ENCODE measurements at places on chromosomes 12 and 14.

DNA sequence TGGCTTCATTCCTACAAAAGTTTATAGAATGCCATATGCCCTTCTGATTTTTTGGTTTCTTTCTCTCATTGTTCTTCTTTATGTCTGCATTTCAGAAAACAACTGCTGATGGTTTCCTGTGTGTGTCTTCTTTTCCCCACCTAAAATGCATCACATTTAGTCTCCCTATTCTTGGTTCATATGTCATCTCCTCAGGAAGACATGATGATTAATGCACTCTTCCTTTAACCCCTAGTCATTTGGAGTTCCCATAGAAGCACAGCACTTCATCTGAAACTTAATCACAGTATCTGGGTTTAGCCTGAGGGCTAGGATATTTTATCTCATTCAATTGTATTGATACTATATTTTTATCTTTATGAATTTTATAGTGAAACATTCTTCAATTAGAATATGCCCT is 21.5 kb downstream of the GNPNAT1 start:
- DNase-seq, result no peak

DNA sequence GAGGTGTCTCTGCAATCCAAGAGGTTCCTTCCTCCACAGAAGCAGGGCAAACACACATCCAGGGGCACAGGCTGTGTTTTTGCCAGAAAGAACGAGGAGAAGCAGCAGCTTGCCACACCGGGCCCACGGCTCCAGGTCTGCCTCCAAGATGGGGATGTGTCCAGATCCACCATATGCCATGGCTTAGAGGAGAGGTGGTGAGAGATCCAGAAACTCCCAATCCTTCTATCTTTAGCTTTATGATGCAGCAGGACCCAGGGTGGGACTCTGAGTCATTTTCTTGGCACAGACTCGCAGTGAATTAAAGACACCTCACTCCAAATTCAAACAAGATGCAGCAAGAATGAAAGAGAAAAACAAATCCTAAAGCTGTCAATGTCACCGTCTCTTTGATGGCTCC is 481.4 kb upstream of the TMEM132C start:
- no peak for DNase-seq

GRCh38 chr12:41899577-41899976 is 245.1 kb downstream of the GXYLT1 start:
- no peak for DNase-seq

DNA sequence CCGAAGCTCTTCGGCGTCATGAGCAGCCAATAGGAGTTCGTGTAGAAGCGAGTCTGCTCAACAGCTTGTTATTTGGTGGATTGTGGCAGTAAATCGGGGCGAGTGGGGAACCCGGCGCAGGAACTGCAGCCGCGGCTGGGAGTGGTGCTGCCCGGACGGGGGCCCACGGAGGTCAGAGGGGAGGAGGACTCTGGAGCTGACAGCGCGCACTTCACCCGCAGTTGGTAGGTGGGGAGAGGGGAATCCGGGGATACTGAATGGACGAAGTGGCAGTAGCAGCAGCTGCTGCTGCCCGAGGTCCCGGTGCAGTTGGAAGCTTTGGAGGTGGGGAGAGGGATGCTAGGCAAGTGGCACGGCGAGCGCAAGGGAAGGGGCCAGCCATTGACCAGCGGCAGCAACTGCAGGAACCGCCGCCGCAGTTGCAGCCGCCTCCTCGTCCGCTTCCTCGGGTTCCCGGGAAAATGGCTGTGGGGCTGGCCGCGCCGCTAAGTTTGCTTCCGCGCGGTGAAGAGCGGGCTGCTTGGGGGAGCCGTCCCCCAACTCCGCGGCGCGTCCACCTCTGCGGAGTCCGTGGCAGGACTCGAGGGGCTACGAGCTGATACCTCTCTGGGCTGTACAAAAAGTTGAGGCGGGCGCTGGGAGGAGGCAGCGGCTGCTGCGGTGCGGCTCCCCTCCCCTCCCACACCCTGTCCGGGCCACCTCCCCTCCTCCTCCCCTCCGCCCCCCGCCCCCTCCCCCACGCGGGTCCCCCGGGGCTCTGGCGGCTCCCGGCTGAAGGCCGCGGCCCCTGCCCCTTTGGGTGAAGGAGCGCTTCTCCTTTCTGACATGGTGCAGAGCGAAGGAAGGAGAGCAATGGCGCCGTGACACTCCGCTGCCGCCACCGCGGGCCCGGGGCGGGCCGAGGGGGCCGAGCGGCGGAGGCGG is at the start of gene ARID4A:
Gene ARID4A, plus strand, starts transcription at position 79 of the 924 bp plus-strand sequence. CDS start 1,300 bp downstream, outside the sequence.
- DNase-seq, result peak; percentile 88

DNA sequence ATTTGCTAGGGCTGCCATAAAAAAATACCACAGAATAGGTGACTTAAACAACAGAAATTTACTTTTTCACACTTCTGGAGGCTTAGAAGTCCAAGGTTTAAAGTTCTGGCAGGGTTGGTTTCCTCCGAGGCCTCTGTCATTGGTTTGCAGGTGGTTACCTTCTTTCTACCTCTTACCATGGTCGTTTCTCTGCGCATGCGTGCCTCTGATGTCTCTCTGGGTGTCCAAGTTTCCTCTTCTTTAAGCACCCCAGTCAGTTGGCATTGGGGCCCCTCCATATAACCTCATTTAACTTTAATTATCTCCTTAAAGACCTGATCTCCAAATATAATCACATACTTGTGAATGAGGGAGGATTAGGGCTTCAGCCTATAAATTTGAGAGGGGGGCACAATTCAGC is 103.2 kb downstream of the SLC15A5 start:
- no peak for DNase-seq

DNA sequence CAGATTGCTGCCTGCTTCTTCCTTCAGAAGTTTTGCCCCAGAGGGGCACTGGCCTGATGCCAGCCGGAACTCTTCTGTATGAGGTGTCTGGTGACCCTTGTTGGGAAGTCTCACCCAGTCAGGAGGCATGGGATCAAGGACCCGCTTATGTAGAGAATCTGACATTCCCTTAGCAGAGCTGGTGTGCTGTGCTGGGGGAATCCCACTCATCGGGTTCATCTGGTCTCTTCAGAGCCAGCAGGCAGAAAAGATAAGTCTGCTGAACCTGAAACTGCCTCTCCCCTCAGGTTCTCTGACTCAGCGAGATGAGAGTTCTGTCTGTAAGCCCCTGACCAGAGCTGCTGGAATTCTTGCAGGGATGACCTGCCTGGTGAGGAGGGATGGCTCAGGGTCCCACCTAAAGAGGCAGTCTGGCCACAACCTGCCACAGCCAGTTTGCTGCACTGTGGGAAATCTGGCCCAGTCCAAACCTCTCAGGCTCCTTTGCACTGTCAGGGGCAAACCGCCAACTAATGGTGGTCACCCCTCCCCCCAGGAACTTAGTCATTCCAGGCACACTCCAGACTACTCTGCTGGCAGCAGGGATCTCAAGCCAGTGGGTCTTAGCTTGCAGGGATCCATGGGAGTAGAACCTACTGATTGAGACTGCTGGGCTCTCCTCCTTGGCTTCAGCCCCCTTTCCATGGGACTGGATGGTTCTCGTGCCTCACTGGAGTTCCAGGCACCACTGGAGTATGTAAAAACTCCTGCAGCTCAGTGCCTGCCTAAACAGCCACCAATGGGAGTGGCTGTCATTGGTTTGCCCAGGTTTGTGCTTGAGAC is 4.1 kb downstream of the CLEC2D start:
- DNase-seq, result peak; percentile 75

GRCh38 chr12:111841236-111841749 is 735 bp upstream of the MAPKAPK5 start:
- no peak for DNase-seq

DNA sequence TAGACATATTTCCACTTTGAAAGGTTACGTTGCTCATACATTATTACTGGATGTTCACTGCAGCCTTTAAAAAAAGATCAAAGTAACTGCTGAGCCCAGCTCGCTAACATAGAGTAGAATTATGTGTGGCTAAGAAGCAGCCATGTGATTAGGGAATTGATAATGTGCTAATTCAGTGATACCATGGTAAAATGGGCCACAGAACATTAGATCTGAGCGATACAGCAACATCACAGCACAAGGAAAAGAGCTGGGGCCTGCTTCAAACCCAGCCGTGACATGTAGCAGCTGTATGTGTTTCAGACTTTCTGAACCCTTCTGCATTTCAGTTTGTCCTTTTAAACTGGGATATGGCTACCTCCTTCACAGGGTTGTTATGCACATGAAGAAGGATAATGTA is 92.3 kb upstream of the LMNTD1 start:
- DNase-seq, result no peak

GRCh38 chr12:45191239-45191638 is 24.7 kb upstream of the ANO6 start:
- no peak for DNase-seq

DNA sequence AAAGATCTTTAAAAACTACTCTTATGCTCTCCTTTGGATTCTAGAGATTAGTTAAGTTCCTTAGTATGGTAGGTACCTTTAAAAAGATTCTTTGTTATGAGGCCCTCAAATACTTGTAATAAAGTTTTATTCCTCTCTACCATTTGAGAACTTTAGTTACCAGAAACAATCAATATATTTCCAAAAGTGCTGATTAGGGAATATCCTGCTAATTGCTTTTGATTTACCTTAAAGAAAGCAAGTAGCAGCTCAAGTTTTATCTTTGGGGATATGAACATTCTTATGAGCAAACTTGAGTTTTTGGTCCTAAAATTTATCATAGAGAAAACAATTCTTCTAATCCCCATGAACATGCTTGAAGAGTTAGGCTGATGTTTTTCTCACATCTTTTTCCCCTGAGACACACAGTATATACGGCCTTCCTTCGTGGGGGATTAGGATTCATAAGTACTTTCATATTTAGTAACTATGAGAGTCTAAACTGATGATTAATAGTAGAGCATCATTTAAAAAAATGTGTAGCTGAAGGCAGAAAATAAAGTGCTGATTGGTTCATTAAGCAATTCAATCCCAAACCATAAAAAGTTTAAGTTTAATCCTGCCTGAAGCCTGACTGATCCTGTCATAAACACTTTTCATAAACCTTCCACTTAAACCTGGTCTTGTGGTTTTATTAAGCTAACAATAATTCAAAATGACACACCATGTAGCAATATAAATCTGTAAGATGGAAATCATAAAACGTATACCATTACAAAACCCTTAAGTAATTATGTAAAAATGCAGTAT is 380.5 kb upstream of the FBXO33 start:
- DNase-seq, result no peak

DNA sequence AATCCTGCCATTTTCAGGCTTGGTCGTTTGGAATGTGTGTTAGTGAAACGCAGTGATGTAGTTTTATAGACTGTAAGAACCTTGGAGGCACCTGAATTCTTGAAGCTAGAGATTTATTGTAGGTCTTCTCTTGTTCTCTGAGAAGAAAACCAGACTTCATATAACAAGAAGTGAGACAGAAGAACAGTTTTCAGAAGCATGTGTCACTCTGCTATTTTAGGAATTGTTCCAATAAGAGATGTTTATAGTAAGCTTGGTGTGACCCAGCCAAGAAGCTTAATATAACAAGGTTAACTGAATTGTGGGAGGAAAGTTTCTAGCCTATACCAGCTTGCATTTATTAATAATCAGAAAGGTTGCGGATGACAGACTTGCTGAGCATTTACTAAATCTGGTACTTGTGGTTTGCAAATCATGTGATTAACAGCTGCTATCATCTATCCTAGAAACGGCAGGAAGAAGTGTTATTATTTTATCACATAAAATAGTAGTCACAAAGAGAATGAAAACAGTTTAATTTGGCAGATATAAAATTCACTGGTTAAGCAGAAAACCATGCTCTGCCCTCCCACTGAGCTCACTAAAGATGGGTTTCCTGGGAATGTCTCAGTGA is 49.2 kb upstream of the BCAT1 start:
- DNase-seq, result no peak

GRCh38 chr14:79862045-79862444 is 349.3 kb downstream of the DIO2 start:
- DNase-seq, result no peak

DNA sequence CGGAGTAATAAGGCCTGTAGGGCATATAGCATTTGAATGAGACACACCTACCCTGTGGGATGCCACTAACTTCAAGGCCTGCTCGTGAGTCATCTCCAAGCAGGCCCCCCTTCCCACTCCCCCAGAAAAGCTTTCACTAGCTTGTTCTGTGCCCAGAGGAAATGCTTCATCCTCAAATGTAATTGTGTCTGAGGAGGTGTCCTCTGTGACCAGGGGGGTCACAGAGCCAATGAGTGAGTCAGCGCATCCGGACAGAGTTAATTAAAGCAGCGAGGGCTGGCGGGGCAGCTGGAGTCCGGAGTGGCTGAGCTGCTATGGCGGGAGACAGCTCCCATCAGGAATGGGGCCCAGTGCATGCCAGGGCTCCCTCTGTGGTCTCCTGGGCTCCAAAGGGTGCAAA is 27.0 kb upstream of the ESRRB start:
- no peak for DNase-seq

DNA sequence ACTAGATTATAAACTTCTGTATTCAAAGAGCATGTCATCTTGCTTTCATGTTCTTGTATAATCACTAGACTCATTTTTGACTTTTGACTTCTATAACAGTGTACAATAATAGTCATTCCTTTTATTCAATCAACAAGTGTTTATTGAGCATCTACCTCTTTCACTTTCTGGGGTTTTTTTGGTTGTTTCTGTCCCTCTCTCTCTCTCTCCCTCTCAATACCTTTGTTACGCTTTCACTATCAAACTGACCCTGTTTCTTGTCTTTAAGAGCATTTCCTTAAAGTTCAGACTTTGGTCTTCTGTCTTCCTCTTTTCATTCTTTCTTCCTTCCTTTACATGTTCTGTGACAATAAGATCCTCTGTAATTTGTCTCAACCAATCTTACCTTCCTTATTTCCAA is 49.5 kb downstream of the GPR137C start:
- no peak for DNase-seq

DNA sequence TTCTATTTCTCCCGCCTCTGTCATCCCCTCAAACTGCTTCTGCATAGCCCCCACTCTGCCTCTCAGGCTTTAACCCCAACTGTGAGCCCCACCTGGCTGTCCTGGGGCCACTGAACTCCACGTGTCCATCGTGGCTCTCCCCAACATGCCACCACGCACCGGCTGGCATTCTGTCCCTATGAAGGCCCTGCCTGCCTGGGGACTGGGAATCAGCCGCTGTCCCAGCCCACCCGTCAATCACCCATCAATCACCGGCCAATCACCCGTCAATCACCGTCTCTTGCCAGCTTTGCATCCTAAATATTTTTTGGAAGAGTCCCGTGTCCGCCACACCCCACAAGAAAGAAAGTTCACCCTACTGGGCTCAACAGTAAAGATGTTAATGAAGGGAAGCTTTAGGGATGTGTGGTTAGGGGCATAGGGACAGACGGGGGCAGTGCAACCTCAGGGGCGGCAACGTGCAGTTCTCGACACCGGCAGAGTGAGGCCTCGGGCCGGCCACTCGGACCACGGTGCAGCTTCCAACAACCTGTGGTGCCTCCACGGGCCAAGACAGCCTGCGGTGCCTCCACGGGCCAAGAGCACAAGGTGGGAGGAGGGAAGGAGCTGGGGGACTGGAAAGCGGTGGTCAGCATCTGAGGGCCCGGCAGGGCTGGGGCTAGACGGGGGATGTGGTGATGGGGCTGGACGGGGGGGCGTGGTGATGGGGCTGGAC is 85.6 kb downstream of the GALNT9 start:
- DNase-seq, result peak; percentile 60

- DNase-seq, result no peak
Observed at GRCh38 chr12:122942637-122943036, 23.6 kb downstream of the ABCB9 start.

Measured in upper lobe of right lung (tissue), 1 donor.